Activated CD4-positive, alpha-beta T cell treated with anti-CD3 and anti-CD28 coated beads, Interleukin-2, Interleukin-6, amounts not matched to agents 100 ng/mL and 50 ng/mL, durations not matched to agents 16 hours and 8 hours (primary cell): ENCODE measurements at places on chromosomes 5 and 9.
A peak's percentile ranks its signal among the peaks of the same experiment; 100 is the strongest.

GRCh38 chr5:67493676-67494075 lies 297.1 kb upstream of the CD180 start:
- no peak for DNase-seq

DNA sequence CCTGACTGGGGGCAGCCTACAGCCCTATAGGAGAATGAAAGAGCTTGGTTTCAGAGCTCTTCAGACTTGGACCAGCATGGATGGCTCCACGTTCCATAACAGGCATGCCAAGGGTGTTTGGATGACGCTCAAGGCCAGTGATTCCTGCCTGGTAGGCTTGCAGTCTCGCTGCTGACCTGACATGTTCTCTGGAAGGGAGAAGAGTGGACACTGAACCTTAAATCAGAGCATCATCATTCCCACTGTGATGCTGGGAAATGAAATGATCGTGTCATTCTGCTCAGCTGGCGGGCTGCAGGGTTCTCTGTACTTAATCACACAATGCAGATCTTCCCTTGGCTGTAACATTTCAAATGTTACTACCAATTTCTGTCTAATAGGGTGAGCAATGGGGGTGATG lies 57.0 kb downstream of the CFAP90 start:
- no peak for DNase-seq

GRCh38 chr5:84215521-84215920 lies 169.2 kb downstream of the EDIL3 start:
- no peak for DNase-seq

- DNase-seq: no peak
Measured at GRCh38 chr5:6518298-6519057, 69.8 kb downstream of the UBE2QL1 start.

- DNase-seq: no peak
Measured at GRCh38 chr5:38535845-38536244, 20.6 kb downstream of the LIFR start.

DNA sequence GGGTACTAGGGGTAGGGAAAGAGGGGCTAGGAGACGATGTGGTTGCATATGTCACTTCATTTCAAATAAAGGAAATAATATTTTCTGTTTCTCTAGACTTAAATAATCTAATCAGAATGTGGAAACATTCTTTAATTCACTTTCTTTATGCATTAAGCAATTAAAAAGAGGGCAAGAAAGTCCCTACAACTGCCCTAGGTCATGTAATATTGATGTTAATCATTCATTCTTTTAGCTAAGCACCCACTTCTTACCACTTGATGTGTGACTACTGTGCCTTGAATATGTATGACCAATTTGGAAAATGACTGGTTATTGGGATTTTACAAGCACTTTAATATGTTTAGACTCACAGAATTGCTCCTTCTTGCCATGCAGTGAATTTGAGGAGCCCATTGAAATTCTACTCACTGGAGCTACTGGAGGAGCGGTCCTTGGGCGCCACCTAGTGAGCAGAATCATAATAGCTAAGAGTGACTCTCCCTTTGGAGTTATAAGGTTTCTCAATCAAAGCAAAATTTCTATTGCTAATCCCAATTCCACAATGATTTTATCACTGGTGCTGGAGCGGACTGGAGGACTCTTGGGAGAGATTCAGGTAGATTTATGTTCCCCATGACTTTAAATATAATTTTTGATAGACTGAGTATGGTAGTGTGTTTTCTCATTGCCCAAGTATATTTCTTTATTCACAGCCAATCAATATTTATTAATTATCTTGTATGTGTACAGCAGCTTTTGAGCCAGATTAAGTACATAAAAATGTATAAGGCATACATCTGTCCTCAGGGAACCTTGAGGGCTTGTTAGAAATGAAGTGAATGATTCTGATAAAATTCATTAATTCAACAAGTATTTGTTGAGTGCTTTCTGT lies 225.1 kb downstream of the ADGRV1 start:
- peak; percentile 73 for DNase-seq

GRCh38 chr9:124394596-124394995 lies 20.6 kb downstream of the PSMB7 start:
- no peak for DNase-seq

DNA sequence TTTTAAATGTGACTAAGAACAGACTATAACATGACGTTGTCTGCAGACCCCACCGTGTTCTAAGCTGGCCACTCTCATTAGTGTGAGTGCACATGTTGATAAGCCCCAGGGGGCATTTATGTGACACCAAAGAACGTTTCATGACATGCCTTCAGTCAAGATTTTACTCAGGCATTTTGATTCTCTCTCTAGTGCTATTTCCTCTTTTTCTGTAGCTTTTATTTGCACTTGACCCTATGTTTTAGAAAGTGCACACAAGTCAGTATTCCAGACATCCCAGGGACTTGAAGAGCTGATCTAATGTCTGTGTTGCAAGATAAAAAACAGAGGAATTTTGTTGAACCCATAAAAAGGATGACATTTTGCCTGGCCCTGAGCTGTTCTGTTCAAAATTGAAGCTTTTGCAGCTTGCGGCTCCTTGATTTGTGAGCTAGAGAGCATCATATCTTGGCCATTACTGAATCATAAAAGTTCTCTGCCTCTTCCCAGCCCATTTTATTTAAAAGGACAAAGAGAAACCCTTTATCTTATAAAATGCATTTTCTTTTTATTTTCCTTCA lies 80.9 kb upstream of the TYRP1 start:
- DNase-seq: no peak

- DNase-seq: no peak
Measured at GRCh38 chr5:61207884-61208283, 45.6 kb upstream of the SMIM15 start.

GRCh38 chr5:160674901-160675300 lies 177.1 kb downstream of the ATP10B start:
- DNase-seq: no peak

DNA sequence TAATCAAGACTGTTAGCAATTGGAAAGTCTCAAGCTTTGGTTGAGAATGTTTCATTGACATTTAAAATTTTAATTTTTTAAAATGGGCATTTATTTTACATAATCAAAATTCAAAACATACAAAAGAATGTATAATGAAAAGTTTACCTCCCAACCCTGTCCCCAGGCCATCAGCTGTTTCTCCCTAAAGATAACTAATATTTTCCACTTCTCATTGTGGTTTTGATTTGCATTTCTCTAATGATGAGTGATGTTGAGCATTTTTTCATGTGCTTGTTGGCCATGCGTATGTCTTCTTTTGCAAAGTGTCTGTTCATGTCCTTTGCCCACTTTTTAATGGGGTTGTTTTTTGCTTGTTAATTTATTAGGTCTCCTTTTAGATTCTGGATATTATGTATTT lies 11.4 kb upstream of the MACIR start:
- DNase-seq: no peak

DNA sequence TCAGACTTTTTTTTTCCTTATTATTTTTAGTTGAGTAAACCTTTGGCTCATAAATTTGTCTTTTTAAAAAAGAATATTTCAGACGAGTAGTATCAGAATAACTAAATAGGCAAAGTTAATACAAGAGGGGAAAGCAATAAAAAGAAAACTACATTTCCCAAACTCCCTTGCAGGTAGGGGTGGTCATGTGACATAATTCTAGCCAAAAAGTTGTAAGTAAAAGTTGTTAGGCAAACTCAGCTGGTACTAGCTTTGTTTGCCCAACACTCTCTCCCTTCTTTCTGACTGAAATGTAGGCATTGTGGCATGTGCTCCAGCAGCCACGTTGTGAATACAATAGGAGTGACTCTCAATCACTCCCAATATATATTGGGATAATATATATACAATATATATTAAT lies 20.9 kb downstream of the GIN1 start:
- DNase-seq: no peak

DNA sequence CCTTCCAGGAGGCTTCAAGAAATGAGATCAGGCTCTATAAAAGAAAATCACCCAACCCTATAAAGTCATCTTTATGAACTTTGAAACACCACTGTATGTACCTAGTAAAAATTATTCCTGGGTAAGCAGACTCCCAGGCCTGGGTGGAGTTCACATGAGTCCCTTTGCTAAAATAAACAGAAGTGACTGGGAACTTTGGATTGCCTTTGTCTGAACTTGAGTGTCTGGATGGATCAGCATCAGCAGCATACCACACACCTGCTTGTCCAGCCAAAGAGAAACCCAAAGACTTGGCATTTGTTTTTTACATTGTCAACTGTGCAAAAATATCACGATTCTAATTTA lies 79.6 kb upstream of the CDKN2B start:
- DNase-seq: no peak

GRCh38 chr9:133589454-133590227 lies 19.5 kb downstream of the FAM163B start:
- peak; percentile 39 for DNase-seq

DNA sequence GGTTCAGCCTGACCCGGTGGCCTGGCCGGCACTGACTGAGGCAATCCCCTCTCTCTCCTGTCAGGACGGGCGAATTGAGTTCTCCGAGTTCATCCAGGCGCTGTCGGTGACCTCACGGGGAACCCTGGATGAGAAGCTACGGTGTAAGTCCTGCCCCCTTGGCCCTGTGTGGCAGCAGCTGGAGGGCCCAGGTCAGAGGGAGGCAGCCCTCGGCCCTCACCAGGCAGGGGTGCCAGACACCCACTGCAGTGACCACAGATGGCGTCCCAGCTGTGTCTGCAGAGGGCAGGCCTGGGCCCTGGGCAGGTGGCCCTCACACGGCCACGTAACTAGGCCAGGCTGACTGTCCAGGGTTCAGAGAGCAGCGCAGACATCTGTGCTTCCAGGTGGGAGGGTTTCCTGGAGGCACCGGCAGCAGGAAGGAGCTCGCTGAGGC lies 45.9 kb upstream of the HMCN2 start:
- no peak for DNase-seq

DNA sequence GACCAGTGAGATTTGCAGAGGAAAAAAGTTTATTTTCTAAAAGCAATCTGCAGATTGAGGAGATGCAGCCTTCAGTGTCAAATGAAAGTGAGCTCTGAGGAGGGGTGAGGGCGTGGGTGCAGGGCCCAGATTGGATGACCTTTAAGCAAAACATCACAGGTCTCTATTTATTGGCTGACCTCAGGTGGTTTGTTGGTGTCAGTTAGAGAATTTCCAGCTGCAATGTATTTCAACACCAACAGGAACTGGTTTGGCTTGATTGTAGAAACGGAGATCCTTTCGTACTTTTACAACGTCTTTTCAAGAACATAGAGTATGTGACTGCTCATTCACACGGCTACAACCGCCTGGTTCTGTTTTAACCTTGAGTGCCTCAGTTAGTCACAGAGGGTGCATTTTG lies 1069.1 kb downstream of the EFNA5 start:
- DNase-seq: no peak

DNA sequence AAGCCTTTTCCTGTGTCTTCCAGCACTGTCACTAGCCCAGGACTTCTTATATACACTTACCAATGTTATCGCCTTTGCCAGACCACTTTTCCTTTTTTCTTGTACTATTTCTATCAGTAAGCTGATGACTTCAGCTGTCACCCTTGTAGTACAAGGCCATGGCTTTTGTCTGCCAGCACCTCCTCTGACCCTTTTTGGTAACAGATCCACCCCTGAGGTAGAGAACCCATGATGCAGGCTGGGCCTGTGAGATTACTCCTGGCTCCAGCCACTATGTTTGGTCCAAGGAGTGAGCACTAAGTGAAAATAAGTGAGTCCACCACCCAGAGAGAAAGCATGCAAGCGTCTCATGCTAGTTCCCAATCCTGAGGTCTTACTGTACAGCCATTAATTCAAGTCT lies 406.7 kb downstream of the MLLT3 start:
- no peak for DNase-seq

- no peak for DNase-seq
Measured at GRCh38 chr9:36045610-36046009, 8.9 kb downstream of the RECK start.

GRCh38 chr5:43437062-43437660 lies 25.0 kb upstream of the CCL28 start:
- DNase-seq: no peak

DNA sequence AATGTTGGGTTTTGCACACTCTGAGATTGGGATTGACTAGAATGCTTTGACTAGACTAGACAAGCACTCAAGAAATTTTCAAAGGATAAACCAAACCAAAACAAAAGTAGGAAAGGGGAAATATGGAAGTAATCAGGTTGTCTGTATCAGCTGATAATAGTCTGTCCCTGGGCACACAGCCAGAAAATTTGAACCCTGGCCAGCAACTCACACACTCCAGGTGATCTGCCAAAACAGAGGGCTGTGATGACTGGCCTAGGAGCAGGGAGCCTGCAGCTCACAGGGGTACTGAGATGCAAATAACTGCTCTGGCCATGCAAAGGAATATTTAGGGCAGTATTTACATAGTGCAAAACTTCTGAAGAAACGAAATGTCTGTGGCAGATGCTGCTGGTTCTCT lies 112.3 kb upstream of the SMIM23 start:
- DNase-seq: no peak

GRCh38 chr9:23307731-23308513 lies 518.1 kb downstream of the ELAVL2 start:
- no peak for DNase-seq

DNA sequence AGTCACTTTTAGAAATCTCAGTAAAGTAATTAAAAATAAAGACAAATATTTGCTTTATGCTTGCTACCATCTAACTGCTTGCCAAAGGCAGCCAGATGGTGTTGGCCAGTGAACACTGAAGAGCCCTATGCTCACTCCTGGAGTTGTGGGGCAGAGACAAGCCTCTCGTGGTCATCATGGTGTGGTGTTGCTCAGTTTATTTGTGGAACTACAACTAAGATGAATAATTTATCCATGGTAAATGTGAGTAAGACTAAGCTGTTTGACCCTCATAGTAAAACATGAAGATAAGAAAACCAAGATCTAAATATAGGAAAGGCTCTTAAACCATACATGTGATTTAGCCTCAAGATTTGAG lies 100.7 kb downstream of the PDE8B start:
- no peak for DNase-seq

DNA sequence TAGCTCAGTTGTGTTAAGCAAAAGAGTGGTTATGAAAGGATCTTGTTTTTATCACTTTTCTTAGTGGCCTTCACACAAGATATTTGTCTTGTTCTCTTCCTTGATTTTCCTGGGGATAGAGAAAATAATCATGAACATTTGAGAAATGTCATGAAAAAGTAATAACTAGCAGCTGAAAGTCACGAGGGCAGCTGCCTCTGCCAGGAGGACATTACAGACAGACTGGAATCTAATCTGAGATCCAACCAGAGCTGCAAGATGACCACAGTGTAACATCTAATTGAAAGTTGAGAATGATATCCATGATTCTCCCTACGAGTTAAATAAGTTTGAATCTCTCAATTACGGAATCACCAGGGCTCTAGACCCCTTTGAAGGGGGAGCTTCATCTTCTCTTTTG lies 274.9 kb downstream of the ARHGAP26 start:
- no peak for DNase-seq
